Foreskin keratinocyte (primary cell): ENCODE measurements at places on chromosomes 5 and 9.

DNA sequence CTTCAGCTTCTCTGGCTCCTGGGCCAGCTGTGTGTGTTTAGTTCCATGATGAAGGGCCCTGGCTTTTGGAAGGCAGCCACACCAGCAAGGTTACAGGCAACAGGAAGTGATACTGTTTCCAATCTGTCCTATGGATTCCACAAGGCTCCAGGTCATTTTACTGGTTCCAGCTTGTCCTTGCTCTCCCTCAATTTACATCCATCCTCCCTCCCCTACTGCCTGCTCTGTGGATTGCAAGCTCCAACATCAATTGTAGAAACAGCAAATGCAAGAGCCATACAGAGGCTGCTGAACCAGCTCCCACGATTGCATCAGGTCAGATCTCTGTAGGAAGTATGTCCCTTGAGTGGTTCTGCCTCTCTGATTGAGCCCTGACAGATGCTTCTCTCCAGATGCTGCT, 409.8 kb downstream of the NTRK2 start:
- peak; percentile 35 for DNase-seq

DNA sequence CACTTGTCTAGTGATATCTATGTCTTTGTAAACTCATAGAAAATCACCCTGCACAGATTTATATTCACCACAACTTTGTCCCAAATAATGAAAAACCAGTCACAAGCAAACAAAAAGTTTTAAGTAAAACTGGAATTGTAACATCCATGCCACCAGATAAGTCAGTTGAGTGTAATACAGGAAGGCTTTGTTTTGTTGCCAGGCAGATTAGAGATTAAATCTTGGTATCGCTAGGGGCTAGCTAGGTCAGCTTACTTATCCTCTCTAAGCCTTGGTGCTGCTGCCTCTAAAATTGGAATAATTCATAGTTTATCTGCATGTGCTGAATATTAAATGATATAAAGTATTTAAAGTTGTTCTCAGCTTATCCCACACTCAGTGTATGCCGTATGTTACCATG, 1062.5 kb downstream of the CDH9 start:
- no peak for DNase-seq

DNA sequence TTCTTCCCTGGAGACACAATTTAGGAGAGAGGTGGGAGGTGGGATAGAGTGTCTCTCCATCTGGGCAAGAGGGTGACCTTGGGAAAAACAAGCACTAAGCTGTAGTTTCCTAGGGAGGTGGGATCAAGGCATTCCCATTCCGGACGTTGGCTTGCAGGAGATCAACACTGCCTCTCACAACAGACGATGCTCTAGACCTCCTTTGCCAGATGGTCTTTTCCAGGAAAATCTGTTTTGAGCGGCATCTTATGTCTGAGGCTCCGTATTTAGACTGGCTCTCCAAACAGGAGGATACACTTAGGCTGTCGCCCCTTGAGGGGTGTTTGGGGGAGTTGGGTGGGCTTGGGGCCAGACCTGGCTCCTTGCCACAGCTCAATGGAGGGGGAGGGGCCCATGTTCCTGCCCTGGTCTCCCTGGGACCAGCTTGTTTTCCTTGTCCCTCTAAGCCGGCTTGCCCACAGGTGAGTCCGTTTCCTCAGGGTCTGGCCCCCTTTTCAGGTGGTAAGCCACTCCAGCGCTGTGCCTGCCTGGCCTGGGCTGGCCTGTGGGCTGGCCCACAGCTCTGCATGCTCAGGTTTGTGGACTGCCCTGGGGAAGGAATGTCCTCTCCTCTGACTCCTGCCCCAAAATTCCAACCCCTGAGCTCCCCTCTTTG, 2.4 kb downstream of the PSD2 start:
- DNase-seq = no peak

GRCh38 chr9:80842389-80842788, 847.0 kb downstream of the TLE1 start:
- DNase-seq = peak; percentile 34

- DNase-seq = no peak
These were observed 81.7 kb upstream of the LMX1B start for GRCh38 chr9:126532019-126532462.

DNA sequence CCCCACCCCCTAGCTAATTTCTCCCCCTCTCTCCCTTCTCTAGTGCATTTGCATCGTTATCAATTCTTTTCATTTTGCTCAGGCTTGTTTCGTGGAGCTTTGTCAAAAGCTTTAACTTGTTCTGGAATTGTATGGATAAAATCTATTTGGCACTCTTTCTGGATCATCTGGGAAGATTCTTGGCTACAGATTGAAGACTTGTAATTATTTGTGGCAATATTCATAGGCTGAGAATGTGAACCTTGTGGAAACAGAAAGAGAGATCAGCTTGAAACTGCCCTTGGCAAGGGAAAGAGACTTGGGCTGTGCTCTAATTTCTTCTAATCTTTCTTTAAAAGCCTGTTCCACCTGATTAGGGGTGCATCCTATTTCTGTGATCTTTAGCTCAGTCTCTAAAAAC, 340.6 kb upstream of the DAB2 start:
- no peak for DNase-seq

GRCh38 chr5:121090822-121091221, 626.7 kb downstream of the PRR16 start:
- DNase-seq = no peak

DNA sequence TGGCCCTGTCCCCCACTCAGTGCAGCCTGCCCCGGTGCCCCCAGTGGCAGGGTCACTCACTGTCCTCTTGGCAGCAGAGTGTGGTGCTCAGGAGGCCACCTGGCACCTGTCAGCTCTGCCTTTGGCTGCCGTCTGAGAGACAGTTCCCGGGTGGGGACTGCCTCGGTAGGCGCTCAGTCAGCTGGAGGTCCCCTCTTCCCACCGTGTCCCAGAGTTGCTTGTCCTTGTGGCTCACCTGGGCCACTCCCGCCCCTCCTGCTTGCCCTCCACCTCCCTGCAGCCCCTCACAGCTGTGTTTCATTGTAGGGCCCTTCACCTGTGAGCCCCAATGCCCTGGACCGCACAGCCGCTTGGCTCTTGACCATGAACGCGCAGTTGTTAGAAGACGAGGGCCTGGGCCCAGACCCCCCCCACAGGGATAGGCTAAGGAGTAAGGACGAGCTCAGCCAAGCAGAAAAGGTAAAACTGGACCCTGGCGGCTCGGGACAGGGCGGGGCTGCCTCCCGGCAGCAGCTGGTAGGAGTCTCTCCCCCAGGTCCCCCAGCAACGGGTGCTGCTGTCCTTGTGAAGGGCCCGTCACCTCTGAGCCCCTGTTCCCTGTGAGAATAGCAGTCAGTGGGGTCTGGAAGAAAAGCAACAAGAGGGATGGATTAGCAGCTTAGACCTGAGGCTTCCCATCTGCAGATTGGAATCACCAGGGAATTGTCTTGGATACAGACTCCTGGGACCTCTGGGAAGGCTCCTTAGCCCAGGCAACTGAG, 122.7 kb downstream of the DAB2IP start:
- DNase-seq = no peak

DNA sequence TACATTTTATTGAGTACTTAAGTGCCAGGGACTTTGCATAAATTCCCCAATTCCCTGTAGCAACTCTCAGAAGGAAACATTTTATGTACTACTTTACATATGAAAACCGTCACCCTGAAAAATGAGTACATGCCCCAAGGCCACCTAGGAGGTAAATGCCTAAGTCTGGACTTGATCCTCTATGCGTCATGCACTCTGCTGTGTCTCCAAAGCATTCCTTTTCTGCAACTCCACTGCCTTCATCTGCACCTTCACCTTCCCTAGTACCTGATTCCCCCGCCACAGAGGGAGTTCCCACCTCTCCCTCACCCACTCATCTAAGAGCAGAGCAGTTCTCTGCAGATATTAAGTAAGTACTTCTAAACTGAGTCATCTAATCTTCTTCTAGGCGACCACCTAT, 75.2 kb upstream of the HRH2 start:
- DNase-seq = peak; percentile 100

GRCh38 chr5:172187118-172188032, 649 bp downstream of the STK10 start:
- peak; percentile 69 for DNase-seq

GRCh38 chr9:3528451-3528850, 2.6 kb upstream of the RFX3 start:
- DNase-seq = no peak

GRCh38 chr9:82621447-82621846, 441.5 kb downstream of the RASEF start:
- DNase-seq = peak; percentile 60

GRCh38 chr5:157342822-157343402, 77.0 kb downstream of the CYFIP2 start:
- no peak for DNase-seq

DNA sequence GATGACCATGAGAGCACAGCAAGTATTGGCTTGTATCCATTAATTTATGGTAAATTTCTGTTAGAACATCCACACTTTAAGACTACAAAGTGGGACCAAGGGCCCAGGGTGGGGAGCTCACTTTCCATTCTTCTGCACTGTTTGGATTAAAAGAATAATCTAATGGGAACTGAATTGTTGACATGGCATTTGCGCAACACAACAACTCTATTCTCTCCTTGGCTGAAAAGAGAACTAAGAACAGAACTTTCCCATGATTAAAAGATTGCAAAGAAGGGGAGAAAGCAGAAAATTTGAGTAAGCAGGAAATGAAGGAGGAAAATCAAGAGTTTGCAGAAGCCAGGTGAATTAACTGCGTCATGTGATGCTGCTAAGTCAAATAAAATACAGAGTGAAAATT, 143.4 kb downstream of the HINT1 start:
- DNase-seq = no peak

GRCh38 chr9:126056312-126057021, 270.2 kb upstream of the MVB12B start:
- DNase-seq = no peak

DNA sequence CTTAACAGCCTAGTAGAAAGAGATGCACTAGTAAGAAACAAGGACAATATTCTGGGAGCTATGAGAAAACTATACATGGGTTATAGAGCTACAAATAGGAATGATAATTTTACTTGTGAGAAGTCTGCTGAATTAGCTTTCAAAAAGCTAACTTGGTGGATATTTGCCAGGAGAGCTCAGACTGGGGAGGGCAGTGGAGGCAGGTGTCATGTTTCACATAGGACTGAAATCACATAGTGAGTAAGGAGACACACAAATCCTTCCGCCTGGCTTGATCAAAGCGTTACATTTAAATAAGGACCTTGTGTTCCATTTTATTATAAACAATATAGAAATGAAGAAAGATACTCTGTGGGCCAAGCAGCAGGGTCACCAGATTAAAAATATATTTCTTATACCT, 235.0 kb downstream of the ISL1 start:
- DNase-seq = no peak

GRCh38 chr5:58362135-58362534, 97.8 kb downstream of the PLK2 start:
- DNase-seq = no peak

DNA sequence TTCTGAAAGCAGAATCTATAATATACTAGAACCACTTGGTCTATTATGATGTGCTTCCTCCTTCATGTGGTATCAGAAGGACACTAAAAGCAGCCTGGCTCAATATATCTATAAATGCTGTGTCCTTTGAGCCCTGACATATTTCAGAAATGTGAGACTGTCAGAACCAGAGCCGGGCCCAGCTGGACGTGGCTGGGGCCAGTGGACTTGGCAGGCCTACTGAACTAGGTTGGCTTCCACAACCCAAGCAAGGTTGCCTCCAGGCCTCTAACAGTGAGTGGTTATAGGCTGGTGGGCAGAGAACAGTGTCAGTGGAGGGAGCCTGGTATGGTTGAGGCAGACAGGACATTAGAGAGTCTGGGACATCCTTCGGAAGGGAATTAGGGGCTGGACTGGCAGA, 78.9 kb downstream of the GALNT10 start:
- no peak for DNase-seq

- DNase-seq = no peak
These were observed 3.7 kb upstream of the HOMER1 start for GRCh38 chr5:79517601-79518000.

DNA sequence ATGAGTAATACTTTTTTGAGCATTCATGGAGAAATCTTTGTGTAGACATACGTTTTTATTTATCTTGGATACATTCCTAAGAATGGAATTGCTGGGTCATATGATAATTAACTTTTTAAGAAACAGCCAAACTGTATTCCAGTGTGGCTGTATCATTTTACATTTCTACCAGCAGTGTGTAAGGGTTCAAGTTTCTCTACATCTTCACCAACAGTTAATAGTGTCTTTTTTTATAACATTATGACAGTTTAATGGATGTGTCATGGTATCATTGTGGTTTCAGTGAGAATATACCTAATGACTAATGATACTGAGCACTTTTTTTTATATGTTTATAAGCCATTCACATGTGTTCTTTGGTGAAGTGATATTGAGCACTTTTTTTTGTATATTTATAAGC, 52.4 kb downstream of the NIPBL start:
- DNase-seq = peak; percentile 87

DNA sequence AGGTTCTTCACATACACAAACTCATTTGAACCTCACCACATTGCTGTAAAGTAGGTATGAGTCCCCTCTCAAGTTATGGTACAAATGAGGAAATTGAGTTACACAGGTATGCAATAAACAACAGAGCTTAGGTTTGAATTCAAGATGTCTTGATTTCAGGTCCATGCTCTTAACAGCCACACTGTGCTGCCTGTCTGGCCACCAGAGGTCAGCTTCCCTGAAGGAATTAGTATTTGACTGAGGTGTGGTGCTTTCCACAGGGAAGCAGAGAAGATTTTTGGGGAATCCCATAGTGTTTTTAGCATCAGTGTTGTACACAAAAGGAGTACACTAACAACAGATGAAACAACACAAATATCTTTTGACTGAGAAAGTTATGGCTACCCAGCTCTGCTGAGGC, 94.4 kb upstream of the ITGA1 start:
- peak; percentile 32 for DNase-seq

- DNase-seq = no peak
These were observed 33.4 kb upstream of the POMT1 start for GRCh38 chr9:131469356-131469755.

DNA sequence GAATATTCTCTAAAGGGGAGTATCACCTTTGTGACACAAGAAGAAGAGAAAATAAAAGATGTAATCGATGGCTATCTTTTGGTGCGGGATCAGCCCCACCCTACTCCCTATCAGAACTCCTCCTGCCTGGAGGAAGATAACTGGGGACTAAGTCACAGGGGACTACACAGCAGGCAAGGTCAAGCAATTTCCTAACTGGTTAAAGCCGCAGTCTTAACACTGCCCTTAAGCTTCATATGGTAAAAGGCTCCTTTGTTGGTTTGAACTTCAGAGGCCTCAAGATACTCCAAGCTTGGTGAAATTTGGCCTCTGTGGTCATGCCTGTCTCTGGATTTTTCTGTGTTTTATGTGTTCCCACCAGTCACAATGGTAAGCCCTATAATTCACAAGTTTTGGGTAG, 1.3 kb upstream of the SHISAL2B start:
- DNase-seq = no peak

GRCh38 chr5:132238901-132239500, 11.3 kb upstream of the P4HA2 start:
- no peak for DNase-seq

GRCh38 chr5:34533582-34534522, 122.3 kb upstream of the RAI14 start:
- DNase-seq = peak; percentile 85
